ENCODE measurements at places on chromosomes 7 and 10.

DNA sequence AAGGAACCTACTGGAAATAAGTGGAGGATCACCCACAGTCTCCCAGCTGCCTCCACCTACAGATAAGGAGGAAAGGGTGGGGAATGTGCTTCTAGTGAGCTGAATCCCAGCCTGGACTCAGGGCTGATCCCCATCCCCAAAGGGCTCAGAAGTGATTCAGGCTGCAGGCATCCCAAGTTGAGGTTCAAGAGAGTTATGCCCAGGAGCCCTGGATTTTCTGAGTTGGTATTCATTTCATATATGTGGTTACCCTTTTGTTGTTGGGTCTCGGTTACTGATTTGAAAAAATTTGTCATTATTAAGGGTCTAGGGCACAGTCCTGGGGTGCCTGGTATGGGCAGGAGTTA is 30.0 kb upstream of the SRGN start:
- no peak for DNase-seq

- DNase-seq, result no peak
These were observed 34.4 kb downstream of the NRCAM start for GRCh38 chr7:108421720-108422331.

GRCh38 chr10:42939237-42939636 is 137.6 kb upstream of the RET start:
- DNase-seq, result no peak

- no peak for DNase-seq
These were observed 161.0 kb downstream of the SEM1 start for GRCh38 chr7:96548664-96549063.

- DNase-seq, result no peak
These were observed 113.1 kb downstream of the CTTNBP2 start for GRCh38 chr7:117759950-117760640.

DNA sequence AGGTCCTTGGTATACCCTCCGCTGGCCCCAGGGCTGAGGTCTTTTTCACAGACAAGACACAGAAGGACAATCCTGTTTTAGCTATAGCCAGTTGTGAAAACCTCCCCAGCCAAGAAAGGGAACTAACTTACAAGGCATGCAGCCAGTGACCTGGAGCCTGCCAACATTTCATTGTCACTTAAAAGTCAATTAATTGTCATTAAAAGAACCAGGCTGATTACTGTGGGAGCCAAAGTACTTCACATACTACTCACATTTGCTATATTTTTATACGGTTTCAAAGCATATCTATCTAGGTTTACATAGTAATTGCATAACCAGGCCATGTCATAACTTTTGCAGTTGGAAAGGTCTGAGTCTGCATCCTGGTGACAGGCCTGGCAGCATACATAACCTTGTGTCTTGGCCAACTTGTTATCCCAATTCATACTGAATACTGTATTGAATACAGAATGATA is 31.1 kb downstream of the NRBF2 start:
- DNase-seq, result no peak

- peak; percentile 35 for DNase-seq
These were observed 238.7 kb upstream of the PRSS58 start for GRCh38 chr7:142496545-142496991.

DNA sequence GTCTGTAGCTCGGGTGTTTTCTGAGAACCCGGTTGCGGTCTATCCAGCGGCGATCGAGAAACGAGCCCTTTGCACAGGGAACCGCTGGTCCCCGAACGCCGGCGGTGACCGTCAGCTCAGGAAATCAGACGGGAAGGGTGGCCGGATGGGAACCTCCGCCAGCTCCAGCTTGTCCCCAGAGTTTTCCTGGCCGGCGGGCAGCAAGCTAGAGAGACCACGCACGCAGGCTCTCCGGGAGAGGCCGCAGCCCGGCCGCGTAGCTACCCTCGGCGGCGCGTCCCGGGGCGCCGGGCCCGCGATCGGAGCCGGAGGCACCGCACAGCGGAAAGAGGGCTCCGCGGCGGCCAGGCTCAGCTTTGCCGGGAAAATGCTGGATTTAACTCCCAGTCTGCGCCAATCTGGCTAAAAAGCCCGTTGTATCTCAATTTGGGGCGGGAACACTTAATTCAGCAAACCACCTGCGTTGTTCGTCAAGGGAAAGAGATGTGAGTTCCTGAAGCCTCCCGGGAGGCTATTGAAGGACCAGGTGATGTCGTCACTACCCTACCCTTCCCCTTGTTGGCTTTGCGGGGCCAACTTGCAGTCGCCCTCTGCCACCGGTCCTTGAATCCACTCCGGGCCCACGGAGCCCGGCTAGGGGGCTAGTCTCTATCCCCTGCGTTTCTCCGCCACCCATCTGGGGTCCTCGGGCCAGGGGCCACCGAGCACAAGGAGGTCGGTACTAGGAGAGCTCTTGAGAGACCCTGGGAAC is 859 bp upstream of the CH25H start:
- peak; percentile 29 for DNase-seq

DNA sequence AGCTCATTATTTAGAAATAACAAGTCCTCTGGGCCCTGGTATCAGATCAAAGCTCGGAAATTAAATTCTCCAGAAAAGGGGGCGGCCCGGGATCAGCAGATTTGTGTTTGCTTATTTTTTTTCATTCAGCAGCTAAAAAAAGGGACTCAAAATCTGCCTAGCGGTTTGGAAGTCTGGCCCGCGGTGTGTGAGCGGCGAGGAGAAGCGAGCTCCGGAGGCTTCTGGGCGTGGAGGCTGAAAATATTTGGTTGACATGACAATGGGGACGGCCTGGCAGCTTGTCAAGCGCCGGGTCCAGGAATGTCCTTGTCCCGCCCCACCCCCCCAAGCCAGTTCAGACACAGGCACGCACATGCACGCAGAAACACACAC is 43.4 kb downstream of the FOXL3 start:
- DNase-seq, result no peak

All from GM20000 (cell line).